ENCODE measurements at places on chromosomes 6 and 20. TPM values are rescaled to one million over a fixed set of nuclear protein-coding genes. Genes with fewer than 3 reads are reported as not detected.

PPP1R16B gene
- polyA plus RNA-seq, result 0.91 TPM

OTOR gene
- polyA plus RNA-seq, result not detected

STK4 gene
- polyA plus RNA-seq, result 17.2 TPM

TPD52L2 gene
- polyA plus RNA-seq, result 161 TPM

DNA sequence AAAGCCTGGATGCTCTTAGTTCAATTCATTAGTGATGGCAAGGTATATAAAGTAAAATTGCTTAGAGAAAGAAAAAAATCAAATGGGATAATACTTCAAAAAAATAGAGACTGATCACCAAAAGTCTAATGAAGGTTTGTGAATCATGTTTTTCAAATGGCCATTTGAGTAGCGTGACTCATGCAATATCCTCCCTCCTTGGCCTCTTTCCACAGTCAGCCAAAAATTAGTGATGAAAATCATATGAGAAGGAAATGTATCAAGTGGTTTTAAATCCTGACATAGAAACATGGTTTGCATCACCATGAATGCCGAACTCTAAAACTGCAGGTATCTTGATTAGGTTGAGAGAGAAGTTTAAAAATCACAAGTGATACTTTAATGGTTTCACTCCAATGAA, 1.2 kb upstream of the COL19A1 start:
- no peak for DNase-seq

DNA sequence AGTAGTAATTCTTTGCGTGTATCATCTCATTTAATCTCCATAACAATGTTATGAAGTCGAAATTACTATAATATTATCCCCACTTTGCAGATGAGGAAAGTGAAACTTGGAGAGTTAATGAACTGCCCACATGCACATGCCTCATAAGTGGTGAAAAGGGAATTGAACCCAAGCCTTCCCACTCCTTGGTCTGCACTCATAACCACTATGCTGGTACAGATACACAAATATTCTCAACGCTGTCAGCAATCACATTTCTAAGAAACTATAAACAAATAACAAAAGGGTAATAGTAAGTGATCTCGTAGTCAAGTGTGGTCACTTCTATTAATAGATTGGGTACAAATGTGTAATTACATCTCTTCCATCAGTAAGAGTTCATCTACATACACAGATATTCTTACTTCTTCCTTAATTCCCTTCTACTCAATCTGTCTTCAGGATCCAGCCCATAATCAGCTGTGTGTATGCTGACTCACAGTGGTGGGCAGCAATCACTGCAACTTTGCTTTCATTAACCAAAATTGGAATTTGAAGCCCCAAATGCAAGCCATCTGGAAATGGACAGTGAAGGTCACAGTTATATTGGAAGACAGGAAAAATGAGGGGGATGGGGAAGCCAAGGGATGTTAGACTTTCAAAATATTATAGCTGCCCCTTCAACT, 6.6 kb downstream of the PRSS35 start:
- DNase-seq, result peak; percentile 37

- no peak for DNase-seq
These were observed 61.2 kb upstream of the SIRPG start for GRCh38 chr20:1718604-1719384.

GRCh38 chr6:8383584-8383983, 51.8 kb downstream of the SLC35B3 start:
- DNase-seq, result no peak

DNA sequence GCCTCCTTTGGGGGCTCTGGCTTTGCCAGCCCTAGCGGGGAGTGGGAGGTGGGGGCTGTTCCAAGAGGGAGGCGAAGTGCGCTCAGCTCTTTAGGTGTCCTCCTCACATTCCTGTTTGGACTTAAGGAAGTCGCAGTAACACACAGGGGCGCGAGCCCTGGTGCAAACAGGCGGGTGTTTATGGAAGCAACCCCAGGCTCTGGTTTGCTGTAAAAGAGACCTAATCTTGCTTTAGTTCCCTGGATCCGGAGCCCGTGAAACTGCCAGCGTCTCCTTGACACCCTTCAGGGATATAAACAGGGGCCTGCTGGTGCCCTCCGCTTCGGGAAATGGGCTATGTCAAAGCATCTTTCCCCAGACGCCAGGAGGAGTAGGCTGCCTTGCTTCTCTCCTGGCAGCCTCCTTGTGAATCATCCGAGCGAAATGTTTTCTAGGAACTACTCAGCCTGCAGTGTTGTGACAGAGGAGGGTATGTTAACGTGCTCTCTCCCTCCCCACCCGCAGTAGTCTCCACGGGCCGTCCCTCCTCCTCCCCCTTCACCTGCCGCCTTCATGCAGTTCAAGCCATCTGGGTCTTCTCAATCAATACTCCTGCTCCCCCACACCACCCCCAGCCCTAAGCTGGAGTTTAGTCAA, 168.0 kb upstream of the LRFN2 start:
- peak; percentile 29 for DNase-seq

- DNase-seq, result no peak
These were observed 274.8 kb downstream of the LRFN2 start for GRCh38 chr6:40312213-40313015.

- DNase-seq, result no peak
These were observed 54.9 kb upstream of the ZNF133 start for GRCh38 chr20:18233408-18233943.

- no peak for DNase-seq
These were observed 64.2 kb downstream of the EDN3 start for GRCh38 chr20:59364611-59365010.

- no peak for DNase-seq
These were observed 22.8 kb downstream of the TGM6 start for GRCh38 chr20:2403291-2404052.
